Retinal pigment epithelial cell (primary cell): ENCODE measurements at places on chromosomes 6 and 20.

GRCh38 chr6:167815296-167815980 lies 11.3 kb upstream of the AFDN start:
- no peak for DNase-seq

DNA sequence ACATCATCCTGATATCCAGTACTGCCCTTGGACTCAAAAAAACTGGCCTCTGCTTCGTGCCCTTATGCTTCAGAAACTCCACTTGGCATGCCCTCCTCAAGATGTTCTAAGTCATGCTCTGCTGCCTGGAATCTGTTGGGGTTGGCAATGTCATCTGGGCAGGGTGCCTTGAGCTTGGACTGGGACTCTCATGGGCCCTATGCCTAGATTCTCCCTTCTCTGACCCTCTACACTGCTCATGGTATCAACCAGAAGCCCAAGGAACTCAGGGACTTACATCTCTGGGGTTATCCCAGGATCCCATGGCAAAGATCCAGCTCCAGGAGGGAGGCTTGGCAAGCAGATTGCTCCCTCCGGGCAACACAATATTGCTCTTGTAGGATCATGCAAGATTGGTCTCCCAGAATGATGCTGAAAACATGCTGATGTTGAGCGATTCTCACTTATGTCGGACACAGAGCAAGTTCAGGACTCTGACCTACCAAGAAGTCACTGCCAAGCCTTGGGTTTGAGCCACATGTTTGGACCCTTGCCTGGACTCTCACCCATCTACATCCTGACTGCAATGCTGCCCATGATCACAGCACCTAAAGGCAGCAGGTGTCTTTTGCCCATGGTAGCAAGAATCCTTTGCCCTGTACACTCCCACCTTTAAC lies 88.8 kb downstream of the ADAT2 start:
- no peak for DNase-seq

GRCh38 chr20:48706116-48706656 lies 121.6 kb downstream of the PREX1 start:
- DNase-seq = no peak

DNA sequence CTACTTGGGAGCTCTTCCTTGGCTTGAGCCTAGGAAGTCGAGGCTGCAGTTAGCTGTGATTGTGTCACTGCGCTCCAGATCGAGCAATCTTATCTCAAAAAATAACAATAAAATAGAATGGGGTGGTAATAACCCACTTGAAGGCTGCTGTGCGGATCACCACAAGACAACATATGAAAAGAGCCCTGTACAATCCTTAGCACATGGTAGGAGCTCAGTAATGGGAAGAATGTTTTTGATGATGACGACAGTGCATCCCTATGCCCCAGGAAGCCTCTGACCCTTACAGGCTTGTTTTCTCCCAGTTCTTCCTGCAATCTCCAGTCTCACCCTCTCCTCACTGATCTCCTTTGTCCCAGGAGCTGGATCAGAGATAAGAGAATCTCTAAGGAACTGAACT lies 15.5 kb downstream of the SCUBE3 start:
- no peak for DNase-seq

GRCh38 chr20:54570561-54570960 lies 95.2 kb downstream of the DOK5 start:
- DNase-seq = no peak

DNA sequence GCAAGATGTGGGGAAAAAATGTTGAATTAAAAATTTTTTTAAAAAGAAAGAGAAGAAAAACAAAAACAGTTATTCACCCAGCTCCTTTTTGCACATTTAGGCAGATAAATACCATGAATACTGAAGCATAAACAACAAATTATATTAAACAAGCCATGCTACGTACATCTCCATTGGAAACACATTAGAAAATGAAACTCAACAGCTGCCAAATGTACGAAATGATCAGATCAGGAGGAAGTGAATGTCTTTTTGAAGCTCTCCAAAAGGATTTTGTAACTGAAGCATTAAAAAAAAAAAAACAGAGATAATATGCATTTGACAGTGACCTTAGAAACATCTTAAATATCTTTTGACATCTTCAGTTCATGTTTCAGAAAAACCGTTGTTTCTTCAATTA lies 56.7 kb downstream of the CD83 start:
- DNase-seq = no peak

DNA sequence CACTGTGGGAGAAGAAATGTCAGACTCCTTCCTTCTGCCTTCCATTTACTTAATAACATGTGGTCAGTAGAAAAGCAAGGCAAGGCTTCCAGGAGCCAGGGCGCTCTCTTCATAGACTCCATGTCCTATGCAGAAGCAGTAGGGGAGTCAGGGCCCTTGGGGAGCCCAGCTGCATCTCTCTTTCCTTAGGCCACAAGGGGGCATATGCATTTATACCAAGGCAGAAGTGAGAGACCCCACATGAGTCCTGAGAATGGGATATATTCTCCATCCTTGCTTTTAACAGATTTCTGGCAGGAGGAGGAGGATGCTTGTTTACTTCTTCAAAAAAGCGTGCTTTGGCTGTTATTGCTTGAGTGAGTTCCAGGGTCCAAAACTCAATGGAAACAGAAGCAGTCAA lies 198.5 kb downstream of the HIVEP2 start:
- DNase-seq = no peak

GRCh38 chr6:31114541-31114878 lies at the start of gene PSORS1C1:
Gene PSORS1C1 (plus strand): TSS chr6:31114800. CDS start chr6:31129633, 14,833 bp downstream.
- peak; percentile 75 for DNase-seq

GRCh38 chr6:91659891-91660290 lies 1073.0 kb upstream of the MAP3K7 start:
- no peak for DNase-seq

DNA sequence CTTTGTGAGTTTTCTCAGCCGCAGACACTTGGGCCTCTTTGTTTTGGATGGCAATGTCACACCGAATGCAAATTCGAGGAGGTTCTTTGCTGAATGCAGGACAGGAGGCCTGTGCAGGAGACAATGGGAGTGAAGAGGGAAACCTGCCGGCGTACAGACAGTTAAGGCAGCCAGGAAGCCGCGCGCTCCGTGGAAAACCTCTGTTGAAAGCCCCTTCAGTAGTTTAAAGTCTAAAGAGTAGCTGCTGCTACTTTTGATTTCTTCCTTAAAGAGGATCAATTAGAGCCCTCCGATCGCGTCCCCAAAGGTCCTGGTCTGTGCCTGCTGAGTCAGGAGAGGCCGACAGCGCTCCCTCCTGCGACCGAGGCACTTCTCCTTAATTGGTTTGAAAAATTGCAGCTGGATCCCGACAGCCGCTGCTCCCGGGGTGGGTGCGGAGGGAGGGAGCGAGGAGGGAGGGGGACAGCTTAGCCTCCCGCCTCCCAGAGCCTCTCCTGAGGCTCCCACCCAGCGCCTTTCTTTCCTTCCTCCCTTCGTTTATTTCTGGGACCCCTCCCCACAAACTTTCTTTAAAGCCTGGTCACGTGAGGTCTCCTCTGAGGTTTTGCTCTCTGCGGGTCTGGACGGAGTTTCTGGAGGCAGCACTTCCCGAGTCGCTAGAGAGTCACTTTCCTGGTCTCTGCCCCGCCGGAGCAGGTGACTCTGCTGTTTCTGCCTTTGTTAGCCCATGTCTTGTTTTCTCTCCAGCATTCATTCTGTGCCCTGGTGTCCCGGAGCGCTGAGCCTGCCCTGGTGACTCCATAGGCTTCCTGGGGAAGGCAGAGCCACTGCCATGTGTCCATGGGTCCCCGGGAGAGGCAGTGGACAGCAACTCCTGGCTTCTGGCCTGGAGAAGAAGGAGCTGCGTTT lies 22.3 kb upstream of the RPP40 start:
- DNase-seq = no peak

DNA sequence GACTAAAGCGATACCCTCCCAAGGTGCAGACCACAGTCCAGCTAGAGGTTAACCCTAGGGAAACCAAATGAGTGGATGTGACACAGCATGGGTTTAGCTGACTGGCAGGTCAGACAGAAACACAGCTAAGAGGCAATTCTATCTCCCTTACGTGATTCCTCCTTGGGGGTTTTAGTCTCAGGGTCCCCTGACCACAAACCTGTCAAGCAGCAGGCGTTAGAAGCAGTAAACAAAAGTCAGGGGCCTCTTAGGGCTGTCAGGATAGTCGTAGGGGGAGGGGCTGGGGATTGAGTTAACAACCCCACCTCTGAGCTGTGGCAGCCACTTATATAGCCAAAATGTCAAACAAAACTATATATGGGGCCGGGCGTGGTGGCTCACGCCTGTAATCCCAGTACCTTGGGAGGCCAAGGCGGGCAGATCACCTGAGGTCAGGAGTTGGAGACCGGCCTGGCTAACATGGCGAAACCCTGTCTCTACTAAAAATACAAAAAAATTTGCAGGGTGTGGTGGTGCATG lies 13.6 kb downstream of the KCNK5 start:
- DNase-seq = no peak

GRCh38 chr6:81145506-81145905 lies 607.0 kb downstream of the TENT5A start:
- DNase-seq = no peak

- no peak for DNase-seq
These were observed 61.2 kb downstream of the TNFAIP3 start for GRCh38 chr6:137928286-137928685.

DNA sequence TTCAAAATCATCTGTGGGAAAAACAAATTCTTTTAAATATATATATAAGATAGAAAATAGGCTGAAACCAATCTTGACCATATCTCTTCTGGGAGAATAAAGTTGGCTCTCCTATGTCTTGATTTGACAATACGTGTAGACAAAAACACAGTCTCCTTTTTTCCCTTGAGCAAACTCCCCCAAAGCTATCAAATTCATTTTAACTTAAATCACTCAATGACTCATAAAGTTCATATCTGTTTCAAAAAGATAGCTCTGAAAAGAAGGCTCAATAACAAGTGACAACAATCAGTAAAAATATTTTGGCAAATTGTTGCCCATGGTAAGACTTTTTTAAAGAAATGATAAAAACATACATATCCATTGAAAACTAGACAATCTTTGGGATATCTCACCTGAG lies 236.0 kb upstream of the TENT5A start:
- no peak for DNase-seq

- no peak for DNase-seq
These were observed 54.0 kb downstream of the TMEM242 start for GRCh38 chr6:157269261-157269794.

- no peak for DNase-seq
These were observed 64.9 kb upstream of the BHLHE23 start for GRCh38 chr20:63071541-63072181.

- no peak for DNase-seq
These were observed 98.6 kb upstream of the RSPO3 start for GRCh38 chr6:127019828-127020227.

DNA sequence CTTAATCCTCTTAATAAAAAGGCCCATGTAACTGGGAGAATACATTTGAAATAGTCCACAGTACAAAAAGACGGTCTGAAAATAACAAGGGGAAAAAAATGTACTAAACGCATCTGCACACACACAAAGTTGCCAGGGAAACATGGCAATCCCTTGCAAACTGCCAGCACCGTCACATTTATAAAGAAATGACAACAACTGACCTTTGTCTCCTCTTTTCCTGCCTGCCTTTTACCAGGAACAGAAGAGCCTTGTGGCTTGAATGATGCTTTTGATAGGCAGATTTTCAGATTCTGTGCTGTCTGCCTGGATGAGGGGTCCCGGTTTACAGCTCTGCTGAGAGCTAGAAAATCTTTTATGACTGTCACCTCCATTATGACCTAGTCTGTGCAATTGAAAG lies 308.6 kb upstream of the ZFP64 start:
- DNase-seq = no peak
